ENCODE measurements at places on chromosomes 4 and X. TPM values are rescaled to one million over a fixed set of nuclear protein-coding genes. Genes with fewer than 3 reads are reported as not detected.

DNA sequence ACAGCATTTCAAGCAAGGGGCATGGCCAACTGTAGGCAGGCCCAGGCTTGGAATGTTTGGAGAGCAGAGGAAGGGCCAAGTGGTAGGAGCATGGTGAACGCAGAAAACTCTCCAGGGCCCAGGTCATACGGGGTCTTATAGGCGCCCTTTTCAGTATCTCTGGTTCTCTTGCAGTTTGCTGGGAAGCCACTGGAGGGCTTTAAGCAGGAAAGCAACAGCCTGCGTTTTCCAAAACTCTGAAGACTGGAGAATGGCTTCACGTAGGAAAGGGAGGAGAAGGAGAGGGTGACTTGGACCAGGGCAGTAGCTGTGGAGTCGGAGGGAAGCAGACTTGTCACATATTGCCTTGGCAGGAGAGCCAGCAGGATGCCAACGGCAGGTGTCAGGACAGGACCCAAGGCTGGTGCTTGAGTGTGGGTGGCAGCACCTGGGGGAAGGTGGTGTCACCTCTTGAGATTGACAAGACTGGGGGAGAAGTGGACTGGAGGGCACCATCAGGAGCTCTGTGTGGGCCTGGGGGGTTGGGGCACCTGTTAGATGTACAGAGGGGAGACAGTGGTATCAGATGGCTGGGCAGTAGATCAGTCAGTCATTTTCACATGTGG, 21.9 kb downstream of the TKTL1 start:
- peak; percentile 27 for DNase-seq

- DNase-seq: peak; percentile 95
These were observed at the start of gene KCTD8 for GRCh38 chr4:44448521-44449461. KCTD8 (minus strand) TSS chr4:44448809.

DNA sequence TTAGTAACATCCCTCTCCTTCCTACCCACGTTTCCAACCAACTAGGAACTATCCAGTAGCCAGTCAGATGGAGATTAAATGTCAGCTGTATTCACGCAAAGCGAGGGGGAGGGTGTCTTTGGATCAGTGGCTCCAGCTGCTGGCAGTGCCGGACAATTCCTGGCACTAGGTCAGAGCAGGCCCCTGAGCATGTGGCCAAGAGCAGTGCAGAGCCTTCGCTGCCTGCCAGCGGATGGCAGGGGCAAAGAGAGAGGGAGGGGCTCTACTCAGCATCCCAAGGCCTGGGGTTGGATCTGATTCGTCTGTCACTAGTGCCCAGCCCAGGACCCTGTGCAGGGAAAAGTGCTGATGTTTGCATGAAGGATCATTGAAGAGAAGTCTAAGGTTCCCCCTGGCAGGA, 28.7 kb upstream of the JAKMIP1 start:
- peak; percentile 83 for DNase-seq

DNA sequence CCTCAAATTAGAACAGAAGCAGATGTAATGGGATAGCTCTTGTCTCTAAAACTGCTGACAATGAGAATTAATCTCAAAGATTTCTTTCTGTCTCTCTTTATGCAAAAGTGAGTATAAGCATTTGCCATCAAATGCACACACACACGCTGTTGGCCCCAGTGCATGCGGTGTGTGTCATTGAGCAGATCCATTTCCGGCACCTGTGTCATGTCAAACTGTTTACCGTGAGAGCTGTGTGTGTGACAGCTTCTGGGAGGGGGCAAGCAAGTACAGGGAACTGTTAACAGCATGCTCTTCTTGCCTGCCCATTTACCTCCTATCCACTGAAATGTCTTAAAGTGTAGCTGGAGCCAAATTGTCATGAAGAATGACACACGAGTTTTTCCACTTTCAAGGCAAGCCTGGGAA, 297.9 kb upstream of the FAT4 start:
- peak; percentile 80 for DNase-seq

GRCh38 chr4:103425406-103425805, 227.3 kb upstream of the CENPE start:
- no peak for DNase-seq

DNA sequence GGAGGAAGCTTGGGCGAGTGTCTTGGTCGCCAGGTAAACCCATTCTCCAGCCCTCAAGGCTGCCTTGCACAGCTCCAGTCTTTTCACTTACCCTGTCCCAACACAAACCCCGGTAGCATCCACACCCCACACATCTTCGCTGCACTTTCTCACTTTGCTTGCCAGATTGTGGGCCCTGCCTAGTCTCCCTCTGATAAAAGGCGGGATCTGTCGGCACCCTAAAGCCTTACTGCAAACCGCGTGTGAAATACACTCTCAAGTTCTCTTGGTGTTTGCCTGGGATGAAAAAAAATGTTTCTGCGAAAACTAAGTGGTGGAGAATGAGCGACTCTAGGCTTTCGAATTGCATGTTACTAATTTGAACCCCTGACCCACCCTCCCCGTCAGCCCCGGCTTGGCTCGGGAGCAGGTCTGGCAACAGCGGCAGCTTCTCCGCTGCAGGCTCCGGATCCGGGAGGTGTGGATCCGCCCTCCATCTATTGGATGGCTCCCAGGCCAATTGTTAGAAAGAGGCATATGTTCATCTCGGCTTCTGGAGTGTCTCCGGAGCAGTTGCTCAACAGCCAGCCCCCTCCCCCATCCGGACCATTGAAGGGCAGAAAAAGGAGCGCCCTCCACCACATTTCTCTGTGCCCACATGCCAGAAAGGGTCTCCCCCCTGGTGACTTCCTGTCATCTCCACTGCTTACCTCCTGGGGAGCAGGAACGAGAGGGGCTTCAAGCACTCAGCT, 3.0 kb upstream of the CITED1 start:
- DNase-seq: peak; percentile 91

DNA sequence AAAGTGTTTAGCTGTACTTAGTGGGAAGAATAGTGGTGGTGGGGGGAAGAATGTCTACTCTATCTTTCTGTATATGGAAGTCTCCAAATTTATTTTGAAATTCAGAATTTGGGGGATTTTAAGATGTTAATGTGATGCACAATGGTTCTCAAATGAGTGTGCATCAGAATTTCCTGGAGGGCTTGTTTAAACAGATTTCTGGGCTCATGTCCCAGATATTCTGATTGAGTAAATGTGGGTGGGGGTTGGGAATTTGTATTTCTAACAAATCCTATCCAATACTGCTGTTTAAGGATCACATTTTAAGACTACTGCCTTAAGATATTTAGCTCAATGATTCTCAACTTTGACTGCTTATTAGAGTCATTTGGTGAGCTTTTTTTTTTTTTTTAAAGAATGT, 15.1 kb upstream of the INTS6L start:
- DNase-seq: no peak

DNA sequence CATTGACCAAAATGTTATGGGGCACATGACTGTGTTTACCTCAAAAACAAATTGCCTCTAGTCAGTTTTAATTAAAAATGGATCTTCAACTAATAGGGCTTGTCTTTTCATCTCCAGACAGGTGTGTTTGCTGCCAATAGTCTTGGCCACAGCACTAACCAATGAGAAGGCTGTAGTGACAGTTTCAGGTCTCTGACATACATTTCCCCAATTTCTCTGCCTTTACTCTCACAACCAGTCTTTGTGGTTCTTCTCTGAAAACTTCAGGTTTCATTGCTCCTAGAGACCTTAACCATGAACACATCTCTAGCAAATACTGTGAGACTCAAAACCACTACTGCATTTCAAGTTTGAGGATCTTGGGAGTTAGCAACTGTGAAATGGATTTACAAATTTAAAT, 3.5 kb upstream of the EDNRA start:
- DNase-seq: no peak

GRCh38 chr4:30763321-30763727, 43.2 kb downstream of the PCDH7 start:
- peak; percentile 51 for DNase-seq

DNA sequence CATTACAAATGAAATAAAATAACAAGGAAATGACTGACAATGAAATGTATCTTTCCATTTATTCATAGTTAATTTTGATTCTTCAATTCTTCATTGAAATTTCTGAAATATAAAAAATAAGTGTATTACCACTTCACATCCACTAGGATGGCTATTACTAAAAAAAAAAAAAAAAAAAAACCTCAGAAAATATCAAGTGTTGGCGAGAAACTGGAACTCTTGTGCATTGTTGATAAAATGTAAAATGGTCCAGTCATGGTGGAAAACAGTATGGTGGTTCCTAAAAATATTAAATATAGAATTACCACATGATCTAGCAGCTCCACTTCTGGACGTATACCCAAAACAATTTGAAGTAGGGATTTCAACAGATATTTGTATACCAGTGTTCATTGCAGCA, 22.9 kb downstream of the PGAM4 start:
- no peak for DNase-seq

- DNase-seq: peak; percentile 66
These were observed 56.3 kb downstream of the ZAR1 start for GRCh38 chr4:48546336-48546735.

Gene CACNA1F
- total RNA-seq: not detected

Gene LDB2
- 49.2 TPM for total RNA-seq

Gene NEIL3
- total RNA-seq: 3.0 TPM

Gene IL1RAPL1
- total RNA-seq: 4.8 TPM

Gene SCLT1
- total RNA-seq: 25.8 TPM

Gene NDP
- total RNA-seq: 1.1 TPM

Gene GPRASP1
- total RNA-seq: 14.4 TPM

Gene TSPAN7
- 37.8 TPM for total RNA-seq

Measured in tongue (tissue), 3 donors.